ENCODE measurements at places on chromosomes 12 and 14. TPM values are rescaled to one million over a fixed set of nuclear protein-coding genes. Genes with fewer than 3 reads are reported as not detected.

GRCh38 chr12:2614341-2614740 is 180.4 kb upstream of the FKBP4 start:
- H3K36me3 ChIP-seq: no peaks in the 10 kb centered on the region
- no peak overlapping the region for H3K27ac ChIP-seq
- H3K27me3 ChIP-seq: no peaks in the 10 kb centered on the region
- no peak for DNase-seq
- no peak overlapping the region for H3K4me3 ChIP-seq

DNA sequence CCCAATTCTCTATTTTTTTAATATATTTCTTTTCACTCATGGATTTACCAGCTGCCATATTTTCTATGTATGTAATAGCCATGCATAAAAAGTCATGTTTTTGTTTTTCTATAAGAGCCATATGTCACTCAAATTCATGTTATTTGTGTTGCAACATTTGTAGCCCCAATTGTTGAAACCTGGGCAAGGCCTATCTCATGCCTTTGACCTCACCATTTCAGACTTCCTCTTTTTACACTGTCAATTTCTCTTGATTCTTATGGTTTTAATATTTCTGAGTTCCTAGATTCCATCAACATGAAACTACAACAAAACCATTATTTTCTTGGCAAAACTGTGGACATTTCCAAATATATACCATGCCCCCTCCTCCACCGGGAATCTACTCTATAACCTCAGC is 647.5 kb downstream of the C12orf50 start:
- H3K4me3 ChIP-seq: no peak overlapping the region
- DNase-seq: no peak
- no peak overlapping the region for H3K27ac ChIP-seq
- H3K27me3 ChIP-seq: no peaks in the 10 kb centered on the region
- H3K36me3 ChIP-seq: no peaks in the 10 kb centered on the region
- H3K4me1 ChIP-seq: no peaks in the 10 kb centered on the region

DNA sequence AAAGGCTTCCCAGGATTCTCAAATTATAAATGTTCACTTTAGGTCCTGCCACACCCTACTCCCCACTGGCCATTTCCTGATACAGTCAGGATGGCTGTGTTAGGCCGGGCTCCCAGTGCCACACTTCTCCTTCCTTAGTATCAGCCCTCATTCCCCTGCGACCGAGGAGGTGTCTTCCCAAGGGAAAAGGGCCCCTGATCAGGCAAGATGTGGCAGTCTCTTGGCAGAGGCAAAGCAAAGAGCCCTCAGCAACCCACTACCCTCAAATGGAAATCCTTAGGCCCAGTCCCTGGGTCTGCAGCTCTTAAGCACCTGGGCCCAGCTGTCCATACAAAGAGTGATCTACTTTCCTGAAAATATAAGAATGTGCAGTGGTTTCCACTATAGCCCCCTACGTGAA is 96.5 kb upstream of the VASH1 start:
- H3K36me3 ChIP-seq: no peaks in the 10 kb centered on the region
- H3K4me1 ChIP-seq: no peaks in the 10 kb centered on the region
- DNase-seq: no peak
- no peak overlapping the region for H3K27ac ChIP-seq
- no peak overlapping the region for H3K4me3 ChIP-seq

- no peak overlapping the region for H3K27ac ChIP-seq
- no peaks in the 10 kb centered on the region for H3K36me3 ChIP-seq
- no peaks in the 10 kb centered on the region for H3K4me1 ChIP-seq
Observed at GRCh38 chr14:99838639-99839134, 45.5 kb downstream of the EML1 start.

GRCh38 chr12:85405781-85406522 is 125.9 kb downstream of the ALX1 start:
- DNase-seq: no peak
- no peak overlapping the region for H3K4me3 ChIP-seq
- H3K27me3 ChIP-seq: no peaks in the 10 kb centered on the region

Gene ABCD2
- 0.40 TPM for polyA plus RNA-seq

Measured in small intestine (tissue), 16 donors.